IMR-90 (cell line): ENCODE measurements at places on chromosomes 1 and 21.

DNA sequence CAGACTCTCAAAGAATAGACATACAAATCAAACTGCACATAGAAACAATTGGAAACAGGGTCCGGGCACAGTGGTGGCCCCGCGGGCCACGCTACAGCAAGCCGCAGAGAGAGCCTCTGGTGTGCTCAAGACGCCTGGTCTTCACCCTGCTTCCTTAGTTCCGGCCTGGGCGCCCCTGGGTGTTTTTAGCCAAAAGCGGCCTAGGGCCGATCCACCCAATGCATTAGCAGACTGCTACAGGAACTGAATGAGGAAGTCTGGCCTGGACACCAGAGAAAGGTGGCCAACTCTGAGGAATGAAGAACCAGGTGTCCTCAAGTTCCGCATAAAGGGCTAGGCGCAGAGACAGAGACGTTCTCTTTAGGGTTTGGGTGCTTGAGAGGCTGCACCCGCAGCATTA, 1.7 kb downstream of the PRRX1 start:
- DNase-seq, result no peak

DNA sequence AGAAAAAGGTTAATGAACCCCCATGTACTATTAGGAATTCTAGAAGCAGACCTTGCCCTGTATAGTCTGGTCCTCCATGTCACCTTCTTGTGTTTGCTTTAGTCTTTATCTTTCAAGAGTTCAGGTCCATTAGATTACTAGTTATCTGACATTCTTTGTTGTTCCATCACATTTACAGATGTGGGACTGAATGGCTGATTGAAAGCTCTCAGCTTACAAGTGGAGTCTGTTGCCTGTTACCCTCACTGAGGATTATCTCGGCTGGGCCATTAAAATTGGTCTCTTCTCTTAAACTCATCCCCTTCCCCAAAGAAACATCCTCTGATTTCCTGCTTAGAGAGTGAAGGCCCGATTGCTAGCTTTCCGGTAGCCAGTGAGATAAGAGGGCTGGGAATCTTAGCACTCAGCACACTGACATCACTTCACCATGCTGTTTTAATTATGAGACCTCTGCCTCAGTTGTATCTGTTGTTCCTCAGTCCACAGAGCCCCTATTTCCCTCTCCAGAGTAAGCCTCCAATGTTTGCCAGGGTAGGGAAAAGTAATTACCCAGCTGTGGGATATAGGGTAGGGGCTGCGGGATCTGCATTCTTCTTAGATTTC, 76.8 kb downstream of the LPGAT1 start:
- DNase-seq, result no peak

DNA sequence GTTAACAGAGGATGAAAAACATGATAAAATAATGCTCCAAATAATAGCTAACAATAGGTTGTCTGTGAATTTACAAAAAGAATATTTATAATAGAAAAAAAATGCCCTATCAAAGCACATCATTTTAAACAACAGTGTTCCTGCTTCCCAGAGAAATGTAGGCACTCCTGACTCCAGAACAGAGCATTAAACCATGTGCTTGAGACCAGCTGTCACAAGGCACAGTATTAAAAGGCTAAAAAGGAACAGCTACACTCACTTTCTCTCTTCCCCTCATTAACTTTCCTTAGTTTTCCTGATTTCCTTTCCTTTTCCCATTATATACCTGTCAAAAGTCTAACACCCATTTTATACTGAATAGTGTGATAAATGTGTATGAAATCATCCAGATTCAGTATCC, 10.9 kb downstream of the VAV3 start:
- no peak for DNase-seq

- DNase-seq, result no peak
These were observed 1.8 kb upstream of the IL10 start for GRCh38 chr1:206774093-206774492.

GRCh38 chr1:8879464-8879921, 1.0 kb upstream of the ENO1 start:
- no peak for DNase-seq

DNA sequence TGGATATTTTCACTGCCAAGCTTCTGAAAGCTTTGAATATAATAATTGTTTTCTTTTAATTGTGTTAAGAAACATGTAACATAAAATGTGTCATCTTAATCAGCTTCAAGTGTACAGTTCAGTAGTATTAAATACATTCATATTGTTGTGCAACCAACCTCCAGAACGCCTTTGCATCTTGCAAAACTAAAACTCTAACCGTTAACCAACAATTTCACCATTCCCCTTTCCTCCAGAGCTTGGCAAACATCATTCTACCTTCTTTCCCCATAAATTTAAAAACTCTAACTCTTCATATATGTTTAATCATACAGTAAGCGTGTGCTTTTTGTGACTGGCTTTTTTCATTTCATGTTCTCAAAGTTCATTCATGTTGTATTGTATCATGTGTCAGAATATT, 2.1 kb downstream of the MNDA start:
- DNase-seq, result no peak

- no peak for DNase-seq
These were observed 301.2 kb downstream of the DUSP10 start for GRCh38 chr1:221440658-221441057.

DNA sequence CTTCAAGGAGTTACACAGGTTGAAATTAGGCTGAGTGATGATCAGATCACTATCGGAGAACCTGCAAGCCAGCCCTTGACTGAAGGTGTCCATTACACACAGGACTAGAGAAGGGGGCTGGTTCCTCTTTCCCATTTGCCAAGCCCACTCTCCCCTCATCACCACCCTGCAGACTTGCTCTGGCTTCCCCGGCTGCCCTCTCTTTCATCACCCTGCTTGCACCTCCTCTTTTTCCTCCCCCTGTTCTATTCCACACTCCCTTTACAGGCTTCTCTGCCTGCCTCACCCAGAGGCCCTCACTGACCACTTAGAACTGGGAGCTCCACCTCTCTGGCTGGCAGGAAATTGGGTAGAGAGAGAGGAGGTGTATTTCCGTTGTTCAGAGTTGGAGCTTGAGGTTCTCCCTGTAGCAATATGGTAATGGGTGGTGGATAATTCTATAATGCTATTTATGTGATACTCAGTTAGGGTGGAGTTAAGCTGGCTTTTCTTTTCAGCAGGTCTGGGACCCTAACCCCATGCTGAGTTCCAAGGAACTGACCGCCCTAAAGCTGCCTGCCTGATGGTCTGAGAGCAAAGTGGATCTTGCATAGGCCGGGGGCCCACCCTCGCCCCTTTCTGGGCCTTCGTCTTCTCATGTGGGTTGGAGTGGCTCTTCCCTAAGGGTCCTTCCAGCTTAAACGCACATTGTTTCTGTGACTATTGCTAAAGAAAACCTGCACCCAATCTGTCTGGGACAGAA, 111.8 kb upstream of the ADAR start:
- no peak for DNase-seq

- DNase-seq, result peak; percentile 58
These were observed 36.4 kb downstream of the ZNF496 start for GRCh38 chr1:247295274-247295684.

DNA sequence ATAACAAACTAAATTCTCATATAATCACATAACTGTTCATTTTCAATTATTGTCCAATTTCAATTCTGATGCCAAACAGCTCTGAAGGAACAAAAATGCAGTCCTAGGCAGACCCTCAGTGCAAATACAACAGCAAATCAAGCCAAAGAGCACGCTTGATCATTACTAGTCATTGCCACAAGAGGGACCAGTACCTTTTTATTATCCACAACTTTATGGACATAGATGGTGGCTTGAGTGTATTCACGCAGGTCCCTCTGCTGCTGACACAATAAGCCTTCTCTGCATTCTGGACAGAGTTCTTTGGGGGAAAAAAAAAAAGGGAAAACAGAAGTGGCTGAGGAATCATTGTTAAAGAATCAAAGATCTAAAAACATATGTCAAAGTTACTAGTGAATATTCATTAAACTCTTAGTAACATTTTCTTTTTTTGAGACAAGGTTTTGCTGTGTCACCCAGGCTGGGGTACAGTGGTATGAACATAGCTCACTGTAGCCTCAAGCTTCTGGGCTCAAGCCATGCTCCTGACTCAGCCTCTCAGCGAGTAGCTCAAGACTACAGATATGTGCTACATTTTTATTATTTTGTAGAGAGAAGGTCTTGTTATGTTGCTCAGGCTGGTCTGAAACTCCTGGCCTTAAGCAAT, 34.3 kb upstream of the RAP1GAP start:
- peak; percentile 88 for DNase-seq

- no peak for DNase-seq
These were observed 365.9 kb upstream of the NFIA start for GRCh38 chr1:60716472-60716871.

DNA sequence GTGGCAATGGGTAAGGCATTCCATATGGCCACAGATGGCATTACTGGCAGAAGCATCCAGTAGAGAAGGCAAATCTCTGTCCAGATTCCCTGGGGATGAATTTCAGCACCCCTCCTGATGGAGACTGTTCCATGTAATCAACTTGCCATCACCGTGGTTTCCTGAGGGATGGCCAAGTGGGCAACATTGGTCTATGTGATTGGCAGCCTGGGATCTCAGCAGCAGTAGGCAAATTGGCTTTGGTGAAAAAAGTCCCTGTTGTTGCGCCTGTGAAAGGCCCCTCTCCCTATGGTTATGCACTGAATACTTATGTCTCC, 19.3 kb downstream of the DMRTB1 start:
- no peak for DNase-seq

DNA sequence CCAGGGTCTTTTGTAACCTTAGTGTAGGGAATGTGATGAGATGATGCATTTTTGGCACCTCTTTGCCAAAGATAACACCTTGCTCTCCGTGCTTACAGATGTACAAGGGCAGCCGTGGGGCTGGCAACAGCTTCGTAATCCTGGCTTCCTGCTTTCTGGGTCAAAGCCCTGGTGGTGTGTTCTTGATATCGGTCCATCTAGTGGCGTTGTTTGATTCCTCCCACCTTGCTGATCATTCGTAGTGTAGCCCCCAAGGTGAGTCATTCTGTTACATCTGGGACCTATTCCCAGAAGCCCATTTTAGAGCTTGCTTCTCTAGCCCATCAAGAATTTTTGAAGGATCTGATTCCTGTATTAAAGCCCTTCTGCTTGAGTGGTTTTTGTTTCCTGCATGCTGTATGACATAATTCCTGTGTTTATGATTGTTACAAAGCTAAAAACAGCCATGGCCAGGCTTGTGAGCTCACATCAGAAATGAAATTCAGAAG, 7.0 kb upstream of the CCT8 start:
- DNase-seq, result peak; percentile 37

GRCh38 chr1:205662135-205662738, 18.1 kb downstream of the SLC45A3 start:
- DNase-seq, result no peak

DNA sequence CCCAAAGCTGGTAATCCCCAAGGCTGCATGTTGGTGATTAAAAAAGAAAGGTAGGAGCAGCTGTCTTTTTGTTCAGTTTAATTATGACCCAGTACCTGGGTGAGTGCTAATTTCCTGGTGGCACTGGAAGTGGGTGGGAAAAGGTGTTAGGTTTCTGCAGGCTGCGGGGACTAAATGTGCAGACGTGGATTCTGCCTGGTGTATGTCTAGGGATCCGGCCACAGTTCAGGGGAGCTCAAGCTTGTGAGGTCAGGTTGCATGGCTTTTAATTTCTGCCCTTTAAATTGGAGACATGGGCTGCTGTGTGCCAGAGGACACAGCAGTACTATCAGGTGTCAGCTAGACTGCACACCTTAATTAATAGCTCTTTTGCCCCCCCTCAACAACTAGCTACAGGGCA, 20.3 kb upstream of the TBX19 start:
- DNase-seq, result no peak

- DNase-seq, result no peak
These were observed 258.3 kb downstream of the ATG4C start for GRCh38 chr1:63042278-63042677.

DNA sequence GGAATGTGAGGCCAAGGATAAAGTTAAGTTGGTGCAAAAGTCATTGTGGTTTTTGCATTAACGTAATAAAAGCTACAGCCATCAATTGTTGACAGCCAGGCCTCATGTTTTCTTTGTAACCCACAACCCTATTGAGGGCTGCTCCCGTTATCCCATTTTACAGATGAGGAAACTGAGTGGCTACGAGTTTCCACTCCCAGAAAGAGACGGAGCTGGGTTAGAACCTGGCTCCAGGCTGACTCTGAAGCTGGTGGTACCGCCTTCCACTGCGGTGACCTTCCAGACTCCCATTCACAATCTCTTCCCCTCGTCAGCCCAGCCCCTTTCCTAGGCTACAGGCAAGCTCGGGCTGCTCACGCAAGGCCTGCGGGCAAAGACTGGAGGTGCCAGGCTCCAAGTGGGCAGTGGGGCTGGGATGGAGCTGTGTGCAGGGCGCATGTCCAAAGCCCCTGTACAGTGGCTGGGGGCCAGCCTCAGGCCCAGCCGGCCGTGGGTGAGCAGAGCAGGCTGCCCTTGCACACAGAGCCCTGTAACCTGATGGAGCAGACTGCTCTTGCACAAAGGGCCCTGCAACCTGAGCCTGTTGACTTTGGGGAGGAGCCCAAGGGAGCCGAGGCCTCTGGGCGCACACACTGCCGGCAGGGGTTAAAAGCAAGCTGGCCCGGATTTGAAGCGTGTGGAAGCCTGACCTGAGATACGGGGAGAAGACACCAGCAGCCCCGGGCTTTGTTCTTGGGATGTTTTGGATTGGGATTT, 97.4 kb upstream of the TMPRSS2 start:
- DNase-seq, result no peak

DNA sequence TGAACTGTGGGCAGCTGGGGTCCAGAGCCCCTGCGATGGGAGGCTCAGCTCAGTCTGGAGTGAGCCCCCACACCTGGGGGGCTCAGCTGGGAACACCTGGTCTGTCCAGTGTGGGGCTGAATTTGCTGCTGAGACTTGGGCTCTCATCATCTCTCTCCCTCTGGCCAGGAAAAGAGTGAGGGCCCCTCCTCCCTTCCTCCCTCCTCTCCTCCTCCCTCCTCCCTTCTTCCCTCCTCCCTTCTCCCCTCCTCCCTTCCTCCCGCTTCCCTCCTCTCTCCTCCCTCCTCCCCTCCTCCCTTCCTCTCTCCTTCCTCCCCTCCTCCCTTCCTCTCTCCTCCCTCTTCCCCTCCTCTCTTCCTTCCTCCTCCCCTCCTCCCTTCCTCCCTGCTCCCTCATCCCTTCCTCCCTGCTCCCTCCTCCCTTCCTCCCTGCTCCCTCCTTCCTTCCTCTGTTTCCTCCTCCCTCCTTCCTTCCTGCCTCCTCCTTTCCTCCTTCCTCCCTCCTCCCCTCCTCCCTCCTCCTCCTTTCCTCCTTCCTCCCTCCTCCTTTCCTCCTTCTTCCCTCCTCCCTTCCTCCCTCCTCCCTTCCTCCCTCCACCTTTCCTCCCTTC, 23.5 kb upstream of the PEX10 start:
- DNase-seq, result no peak
